ENCODE measurements at places on chromosomes 11 and 22.

GRCh38 chr11:34609850-34610249 lies 11.0 kb upstream of the EHF start:
- no peak for DNase-seq

DNA sequence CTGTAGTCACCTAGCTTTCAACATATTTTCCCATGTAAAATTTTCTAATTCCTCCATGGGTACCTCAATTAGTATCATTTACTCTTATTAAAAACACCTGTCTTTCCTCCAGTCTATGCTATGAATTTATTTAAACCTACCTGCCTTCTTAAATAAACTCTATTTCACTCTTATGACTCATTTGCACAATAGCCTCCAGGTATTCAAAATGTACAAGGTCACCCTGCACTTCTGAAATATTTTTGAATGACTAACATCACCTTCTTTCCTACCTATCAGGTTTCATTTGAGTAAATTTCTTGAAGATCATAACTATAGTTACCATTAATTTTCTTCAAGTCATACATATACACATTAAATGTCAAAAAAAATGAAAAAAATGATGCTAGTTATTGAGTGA lies 939.7 kb downstream of the DLG2 start:
- DNase-seq, result no peak

DNA sequence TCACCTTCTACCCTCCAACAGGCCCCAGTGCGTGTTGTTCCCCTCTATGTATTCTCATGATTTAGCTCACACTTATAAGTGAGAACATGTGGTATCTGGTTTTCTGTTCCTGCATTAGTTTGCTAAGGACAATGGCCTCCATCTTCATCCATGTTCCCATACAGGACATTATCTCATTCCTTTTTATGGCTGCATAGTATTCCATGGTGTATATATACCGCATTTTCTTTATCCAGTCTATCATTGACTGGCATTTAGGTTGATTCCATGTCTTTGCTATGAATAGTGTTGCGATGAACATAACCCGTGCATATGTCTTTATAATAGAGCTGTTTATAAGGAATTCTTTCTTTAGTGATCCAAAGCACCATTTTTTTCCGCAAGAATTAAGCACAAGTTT lies 28.5 kb upstream of the TLCD5 start:
- no peak for DNase-seq

DNA sequence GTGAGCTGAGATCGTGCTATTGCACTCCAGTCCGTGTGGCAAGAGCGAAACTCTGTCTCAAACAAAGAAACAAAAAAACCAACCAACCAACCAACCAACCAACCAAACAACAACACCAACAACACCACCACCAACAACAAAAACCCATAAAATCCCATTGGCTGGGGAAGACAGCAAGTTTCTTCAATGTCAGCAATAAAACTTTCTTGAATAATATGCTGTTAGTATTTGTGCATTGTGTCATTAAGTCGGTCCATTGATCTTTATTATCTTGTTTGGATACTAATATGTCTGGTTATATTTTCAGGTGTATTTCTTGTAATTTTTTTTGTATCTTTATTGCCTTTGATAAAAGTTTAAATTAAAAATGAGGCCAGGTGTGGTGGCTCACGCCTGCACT lies 9.4 kb downstream of the GRK3 start:
- DNase-seq, result no peak

GRCh38 chr11:108732395-108732794 lies 67.5 kb downstream of the DDX10 start:
- DNase-seq, result no peak

DNA sequence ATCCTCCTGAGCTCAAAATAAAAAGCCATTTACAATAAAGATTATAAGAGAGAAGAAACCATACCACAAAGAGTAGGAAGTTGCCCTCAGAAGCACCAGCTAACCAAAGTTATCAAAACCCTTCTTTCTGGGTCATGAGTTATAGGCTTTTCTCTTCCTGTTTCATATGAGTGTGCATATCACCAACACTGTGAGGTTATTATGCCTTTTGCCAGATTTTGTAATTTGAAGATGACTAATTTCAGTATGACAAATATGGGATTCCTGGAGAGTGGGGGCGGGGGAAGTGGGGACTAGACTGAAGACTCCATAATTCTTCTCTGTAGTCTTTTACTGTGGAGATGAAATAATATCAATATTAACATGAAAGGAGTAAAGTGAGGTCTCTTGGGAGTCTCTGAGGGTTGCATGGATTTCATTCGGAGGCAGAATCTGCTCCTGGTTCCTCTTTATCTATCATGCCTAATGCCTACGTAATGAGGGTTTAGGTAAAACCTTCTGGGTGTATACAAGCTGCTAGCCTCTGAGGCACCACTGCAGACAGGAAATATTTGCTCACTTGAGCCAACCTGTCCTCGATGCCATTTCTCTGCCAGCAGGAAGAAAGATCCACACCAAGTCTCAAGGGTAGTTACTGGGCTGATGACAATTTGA lies 2.1 kb downstream of the LPXN start:
- peak; percentile 36 for DNase-seq

DNA sequence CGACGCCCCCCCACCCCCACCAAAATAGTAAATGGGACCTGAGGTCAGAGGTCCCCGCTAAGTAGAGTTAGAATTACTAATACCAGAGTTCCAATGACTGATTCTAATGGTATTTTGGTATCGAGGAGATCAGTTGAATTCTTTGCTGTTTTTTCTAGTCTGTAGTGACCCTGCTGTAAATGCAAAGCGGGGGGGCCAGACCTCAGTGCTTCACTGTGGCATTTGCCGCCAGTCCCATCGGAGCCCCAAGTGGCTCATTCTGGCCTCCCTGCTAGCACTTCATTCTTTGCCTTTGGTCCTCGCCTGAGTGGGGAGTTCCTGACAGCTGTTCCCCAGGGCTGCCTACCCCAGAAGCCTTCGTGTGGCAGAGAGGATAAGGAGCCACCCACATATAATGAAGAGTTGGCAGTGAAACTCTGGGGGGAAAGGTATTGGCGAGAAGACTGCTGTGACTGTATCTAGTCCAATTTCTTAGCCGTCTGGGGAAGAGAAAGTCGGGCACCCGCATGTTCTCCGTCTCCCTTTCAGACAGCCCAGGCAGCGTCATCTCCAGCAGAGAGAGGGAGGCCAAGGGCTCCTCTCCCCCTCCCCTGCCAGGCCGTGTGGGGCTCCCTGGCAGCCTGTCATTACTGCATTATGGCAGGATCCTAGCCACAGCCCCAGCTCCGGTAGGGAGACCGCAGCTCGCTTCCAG lies 19.4 kb upstream of the CABP7 start:
- DNase-seq, result no peak

- DNase-seq, result no peak
Observed at GRCh38 chr11:76184551-76184993, 21.7 kb downstream of the WNT11 start.

DNA sequence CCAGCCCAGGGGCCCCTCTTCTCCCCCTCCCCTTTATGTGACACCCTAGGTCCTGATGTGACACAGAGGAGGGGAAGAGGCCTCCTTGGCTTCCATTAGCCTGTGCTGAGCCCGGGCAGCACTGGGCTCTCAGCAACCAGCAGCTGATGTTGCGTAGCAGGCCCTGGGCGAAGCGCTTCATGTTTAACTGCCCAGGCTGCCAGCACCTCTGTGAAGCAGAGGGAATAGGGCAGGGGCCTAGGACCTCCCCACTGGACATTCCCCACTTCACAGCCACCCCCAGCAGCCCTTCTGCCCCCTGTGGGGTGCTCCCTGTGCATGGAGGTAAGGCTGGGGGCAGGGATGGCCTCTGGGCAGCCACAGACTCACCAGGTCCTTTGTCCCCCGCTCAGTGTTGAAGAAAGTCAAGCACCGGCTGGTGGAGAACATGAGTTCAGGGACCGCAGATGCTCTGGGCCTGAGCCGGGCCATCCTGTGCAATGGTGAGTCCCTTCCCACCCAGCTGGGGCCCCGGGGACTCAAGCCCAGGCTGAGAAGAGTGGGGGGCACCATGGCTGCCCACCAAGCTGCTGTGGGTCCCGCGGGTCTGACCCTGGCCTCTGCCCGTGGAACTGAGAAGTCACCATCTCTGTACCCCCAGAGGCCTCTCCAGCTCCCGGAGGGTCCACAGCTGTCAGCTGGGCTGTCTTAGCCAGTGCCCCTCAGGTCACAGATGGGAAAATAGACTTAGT lies 11.6 kb downstream of the PICK1 start:
- no peak for DNase-seq

DNA sequence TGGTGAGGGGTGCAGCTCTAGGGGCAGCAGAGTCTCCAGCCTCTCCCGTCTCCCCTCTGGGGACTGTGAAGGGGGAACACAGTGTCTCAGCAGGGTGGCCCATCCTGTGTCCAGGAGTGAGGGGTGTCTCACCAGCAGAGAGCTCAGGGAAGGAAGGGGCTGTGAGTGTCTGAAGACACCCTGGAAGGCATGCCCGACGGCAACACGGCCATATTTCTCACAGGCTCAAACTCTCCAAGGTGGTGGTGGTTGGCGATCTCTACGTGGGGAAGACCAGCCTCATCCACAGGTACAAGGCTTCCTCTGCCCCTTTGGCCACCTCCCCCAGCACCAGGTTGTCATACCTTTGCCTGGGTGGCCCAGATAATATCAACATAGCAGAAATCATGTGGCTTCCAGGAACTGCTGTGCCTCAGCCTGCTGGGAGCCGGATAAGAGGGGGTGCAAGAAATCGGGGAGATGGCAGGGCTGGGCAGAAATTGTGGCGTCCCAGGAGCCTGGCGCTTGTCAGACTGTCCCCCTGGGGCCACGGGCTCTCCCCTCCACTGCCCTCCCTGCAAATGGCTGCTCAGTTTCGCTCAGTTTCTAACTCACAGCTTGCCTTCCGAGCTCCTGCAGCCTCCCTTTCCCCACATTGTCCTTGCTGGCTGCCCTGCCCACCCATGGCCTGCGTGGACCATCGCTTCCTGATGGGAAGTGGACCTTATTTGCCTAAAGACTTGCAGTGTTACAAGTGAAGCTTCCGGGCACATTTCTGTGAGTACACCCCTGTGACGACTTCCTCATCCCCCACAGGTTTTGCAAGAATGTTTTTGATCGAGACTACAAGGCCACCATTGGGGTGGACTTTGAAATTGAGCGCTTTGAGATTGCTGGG lies 7.2 kb downstream of the RAB36 start:
- DNase-seq, result no peak

DNA sequence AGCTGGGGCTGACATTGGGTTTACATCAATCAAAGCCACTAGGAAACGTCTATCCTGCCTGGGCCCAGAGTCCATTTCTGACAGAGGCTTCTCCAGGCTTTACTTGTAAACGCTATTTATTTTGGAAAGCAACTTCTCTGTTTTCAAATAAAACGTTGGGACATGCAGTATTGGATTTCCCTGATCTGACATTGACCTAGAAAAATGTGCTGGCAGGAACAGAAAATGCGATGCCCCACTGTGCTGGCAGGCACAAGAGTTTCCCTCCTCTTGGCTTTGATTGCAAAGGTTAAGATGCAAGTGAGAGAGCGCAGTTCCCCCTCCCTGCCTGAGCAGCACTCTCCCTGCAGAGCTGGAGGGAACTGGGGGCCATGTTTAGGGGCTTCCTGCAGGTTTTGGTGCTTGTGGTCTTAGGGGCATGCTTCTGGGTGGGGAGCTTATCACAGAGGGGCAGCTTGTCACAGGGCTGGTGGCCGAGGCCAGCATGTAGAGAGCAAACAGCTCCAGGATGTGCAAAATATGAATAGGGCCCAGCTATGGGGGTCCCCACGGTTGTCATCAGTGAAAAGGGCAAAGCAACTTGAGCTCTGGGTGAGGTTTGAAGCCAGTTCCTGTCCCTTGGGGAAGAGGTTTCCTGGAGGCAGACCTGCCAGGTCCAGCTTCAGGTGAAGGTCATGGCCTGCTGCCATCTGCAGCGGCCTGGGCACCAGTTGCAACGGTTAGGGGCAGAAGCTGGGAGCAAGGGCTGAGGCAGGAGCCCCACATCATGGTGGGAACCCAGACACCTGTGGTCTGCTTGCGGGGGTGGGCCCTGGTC lies 42.3 kb upstream of the DKK3 start:
- DNase-seq, result no peak

DNA sequence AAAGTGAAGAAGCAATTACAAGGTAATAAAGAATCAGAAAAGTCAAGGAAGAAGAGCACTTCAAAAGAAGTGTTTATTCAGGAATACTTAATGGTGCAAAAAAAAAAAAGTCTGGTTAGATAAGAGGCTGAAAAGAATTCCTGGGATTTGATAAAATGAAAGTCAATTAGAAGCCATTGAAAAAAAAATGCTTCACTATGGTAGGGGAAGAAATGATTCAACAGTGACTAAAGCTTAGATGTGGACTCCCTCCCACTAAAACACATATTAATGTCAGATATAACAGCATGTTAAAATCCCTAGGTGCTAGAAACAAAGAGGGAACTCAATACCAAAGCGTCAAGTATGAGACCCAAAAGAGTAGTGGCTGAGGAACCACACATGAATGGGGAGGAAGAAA lies 335.3 kb upstream of the PITPNB start:
- DNase-seq, result no peak

GRCh38 chr22:29810216-29810615 lies 27.9 kb downstream of the ASCC2 start:
- no peak for DNase-seq

DNA sequence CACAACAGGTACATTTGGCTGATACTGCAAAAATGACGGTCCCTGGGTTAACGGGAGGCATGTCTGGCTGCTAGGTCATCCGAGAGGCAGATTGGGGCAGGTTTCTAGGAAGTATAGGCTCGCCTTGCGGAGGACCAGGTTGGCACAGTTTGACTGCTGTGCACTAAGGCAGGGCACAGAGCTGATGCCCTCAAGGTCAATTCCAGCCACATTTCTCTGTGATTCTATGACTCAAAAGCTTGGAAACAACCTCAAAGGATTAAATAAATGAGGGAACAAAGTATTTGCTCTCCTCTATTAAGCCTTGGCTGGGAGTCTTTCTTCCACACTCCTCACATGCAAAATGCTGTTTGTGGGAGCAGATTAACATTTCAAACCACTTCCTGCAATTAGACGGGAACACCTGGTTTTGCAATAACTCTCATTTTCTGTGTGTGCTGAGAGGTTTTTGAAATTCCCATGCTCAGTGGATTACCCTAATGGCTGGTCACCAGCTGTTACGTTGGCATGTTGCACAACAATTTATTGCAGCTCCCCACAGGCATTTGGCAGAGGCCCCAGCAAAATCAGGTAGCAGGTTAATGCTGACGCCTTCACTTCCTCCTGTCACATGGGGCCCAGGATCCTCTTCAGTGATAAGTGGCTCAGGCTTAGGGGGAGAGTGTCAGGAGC lies 61.0 kb upstream of the PLET1 start:
- DNase-seq, result no peak

Data from memory B cell (primary cell).